ENCODE measurements at places on chromosomes 1 and 21.

DNA sequence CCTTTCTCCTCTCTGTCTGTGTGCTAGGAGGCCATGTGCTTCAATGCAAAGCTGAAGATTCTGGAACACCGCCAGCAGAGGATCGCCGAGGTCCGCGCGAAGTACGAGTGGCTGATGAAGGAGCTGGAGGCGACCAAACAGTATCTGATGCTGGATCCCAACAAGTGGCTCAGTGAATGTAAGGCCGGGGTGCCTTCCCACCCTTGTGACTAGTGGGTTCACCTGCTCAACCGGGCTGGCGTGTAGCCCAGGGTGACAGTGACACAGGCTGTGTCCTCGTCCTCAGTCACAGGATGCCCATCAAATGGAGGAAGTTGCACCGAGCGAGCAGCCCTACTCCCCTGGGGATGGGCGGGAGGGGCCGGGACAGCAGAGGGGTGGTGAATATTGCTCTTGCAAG lies 544.1 kb downstream of the KIF26B start:
- DNase-seq: no peak

DNA sequence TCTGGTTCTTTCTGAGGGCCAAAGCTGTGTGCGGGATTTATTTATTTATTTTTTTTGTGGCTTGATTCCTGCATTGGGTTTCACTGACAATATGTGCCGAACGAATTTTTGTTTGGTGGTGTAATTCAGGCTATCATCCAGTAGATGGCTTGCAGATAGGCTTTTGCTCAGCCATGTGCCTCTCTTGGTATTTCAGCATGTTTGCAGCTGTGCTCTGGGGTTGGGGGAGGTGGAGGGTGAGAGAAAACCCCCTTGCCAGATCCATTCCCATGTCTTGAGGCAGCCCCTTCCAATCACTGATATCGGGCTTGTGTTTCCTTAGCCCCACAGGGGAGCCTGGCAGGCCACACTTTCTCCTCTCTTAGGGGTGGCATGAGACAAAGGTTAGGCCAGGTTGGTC lies 302.4 kb downstream of the PTGER3 start:
- DNase-seq: no peak

DNA sequence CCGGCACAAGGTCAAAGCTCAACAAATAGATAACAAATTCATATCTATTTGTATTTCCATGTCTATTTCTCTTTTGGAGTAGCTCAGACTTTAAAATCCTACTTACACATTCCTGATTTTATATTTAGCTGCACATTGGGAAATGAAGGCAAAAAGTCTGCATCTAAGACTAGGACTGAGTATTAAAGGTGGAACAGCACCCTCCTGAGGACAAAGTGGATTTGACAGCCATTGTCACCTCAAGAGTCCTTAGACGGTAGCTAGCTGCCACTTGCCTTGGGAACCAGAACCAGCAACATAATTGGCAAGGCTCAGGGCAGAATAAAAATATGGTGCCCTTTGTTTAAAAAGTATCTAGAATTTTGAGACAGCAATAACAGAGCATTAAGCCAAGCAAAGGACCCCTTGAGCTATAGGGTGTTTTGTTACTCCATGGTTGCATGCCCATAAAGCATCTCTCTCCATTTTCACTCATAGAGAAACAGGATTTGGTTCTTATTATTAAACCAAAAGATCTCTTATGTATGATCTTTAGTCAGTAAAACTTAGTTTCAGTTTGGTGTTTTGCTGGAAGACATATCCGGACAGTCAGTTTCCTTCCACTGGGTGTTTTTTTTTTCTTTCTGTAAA lies 30.0 kb upstream of the SGIP1 start:
- no peak for DNase-seq

GRCh38 chr1:174743654-174744561 lies 255.8 kb upstream of the CACYBP start:
- DNase-seq: no peak

DNA sequence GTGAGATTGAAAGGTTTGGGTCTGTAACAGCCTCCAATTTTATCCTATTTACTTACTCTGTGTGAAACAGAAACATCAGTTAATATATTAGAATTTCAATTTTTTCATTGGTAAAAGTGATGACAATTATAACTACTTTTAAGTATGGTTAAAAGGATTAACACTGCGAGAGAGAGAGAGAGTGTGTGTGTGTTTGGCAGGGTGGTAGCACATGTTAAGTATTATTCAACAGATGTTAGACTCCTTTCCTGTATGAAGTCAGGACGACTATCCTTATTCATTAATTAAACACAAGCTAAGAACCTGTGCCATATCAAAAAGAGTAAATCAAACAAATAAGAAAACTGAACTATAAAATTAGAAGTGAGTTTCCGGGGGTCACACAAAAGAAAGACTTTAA lies 662.5 kb downstream of the PLPP3 start:
- no peak for DNase-seq

DNA sequence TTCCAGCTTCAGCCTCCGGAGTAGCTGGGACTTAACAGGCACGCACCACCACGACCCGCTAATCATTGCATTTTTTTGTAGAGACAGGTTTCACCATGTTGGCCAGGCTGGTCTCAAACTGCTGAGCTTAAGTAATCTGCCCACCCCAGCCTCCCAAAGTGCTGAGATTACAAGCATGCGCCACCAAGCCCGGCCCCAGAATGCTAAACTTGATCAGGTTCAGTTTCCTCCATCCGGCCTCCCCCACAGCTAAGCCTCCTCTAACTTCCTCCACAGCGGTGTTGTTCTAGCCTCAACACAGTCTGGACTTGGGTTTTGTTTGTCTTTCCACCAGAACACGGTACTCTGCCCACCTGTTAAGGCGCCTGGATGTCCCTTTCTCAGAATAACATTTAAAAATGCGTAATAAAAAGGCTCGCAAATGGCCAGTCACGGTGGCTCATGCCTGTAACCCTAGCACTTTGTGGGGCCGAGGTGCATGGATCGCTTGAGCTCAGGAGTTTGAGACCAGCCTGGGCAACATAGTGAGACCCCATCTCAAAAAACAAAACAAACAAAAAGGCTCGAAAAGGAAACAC lies 2.4 kb downstream of the PARP1 start:
- DNase-seq: no peak

DNA sequence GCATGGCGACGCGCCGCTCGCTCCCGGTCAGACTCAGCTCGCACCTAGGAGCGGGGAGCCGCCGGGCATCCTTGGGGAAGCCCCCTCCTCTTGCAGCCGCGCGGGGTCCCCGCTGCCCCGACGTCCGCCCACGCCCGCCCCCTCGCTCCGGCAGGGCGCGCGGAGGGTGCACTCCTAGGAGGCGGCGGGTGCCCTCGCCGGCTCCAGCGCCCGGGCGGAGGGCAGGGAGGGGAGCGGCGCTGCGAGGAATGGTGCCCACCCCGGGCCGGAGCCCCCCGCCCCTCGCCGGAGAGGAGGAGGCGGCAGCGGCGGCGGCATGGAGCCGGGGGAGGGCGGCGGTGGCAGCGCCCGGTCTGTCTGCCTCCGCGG lies 488 bp downstream of the FAM78B start:
- peak; percentile 17 for DNase-seq

- no peak for DNase-seq
Observed at GRCh38 chr1:100710906-100711682, 8.4 kb upstream of the VCAM1 start.

DNA sequence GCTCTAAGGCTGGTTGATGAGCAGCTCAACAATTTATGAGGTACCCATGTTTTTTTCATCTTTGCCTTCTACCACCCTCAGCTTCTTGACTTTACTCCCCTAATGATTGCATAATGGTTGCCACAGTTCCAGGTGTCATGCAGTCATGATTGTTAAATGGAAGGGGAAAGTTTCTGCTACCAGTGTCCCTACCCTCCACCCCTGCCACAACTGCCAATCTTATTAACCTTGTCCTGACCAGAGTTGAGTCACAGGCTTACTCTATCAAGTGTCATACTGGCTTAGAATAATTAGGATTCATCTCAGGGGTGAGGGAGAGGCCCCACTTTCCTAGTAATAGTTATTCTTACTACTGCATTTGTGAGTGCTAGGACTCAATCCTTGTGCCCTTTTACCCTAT lies 7.9 kb upstream of the FUBP1 start:
- no peak for DNase-seq

GRCh38 chr1:96416111-96416595 lies 305.4 kb upstream of the PTBP2 start:
- DNase-seq: no peak

GRCh38 chr21:36132696-36133095 lies 2.2 kb upstream of the CBR3 start:
- DNase-seq: no peak

Measured in stimulated activated CD4-positive, alpha-beta T cell treated with anti-CD3 and anti-CD28 coated beads, Interleukin-1b, Interleukin-23, amount 100 ng/mL, for 4 hours (primary cell).